ENCODE measurements at places on chromosomes 3 and 15.

DNA sequence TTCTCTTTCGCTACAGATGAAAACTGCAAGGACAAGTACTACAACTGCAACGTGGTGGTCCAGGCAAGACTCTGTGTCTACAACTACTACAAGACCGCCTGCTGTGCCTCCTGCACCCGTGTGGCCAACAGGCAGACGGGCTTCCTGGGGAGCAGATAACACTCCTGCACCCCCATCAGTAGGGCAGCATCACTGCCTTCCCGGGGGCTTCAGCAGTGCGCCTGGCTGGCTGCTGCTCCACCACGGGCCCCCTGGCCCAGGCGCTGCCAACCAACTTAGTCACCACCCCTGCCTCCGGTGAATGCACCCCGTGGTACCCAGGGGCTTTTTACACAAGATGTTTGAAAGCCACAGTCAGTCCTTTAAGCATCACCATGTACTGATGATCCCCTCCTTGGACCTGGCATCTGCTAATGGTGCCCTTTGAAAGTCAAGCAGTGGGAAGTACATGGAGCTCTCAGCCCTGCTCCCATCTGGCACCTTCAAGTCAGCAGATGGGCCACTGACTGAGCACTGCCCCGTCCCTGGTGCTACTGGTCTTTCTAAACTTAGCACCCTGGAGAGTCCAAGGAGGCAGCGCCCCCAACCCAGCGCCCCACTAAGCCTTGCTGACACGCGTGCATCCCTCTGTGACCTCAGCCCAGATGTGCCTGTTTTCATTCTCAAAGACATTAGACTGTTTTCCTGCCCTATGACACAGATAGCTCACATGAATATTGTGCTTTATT is 33.0 kb upstream of the NR2E3 start:
- no peak for DNase-seq

GRCh38 chr15:73856458-73857192 is 16.7 kb upstream of the TBC1D21 start:
- peak; percentile 24 for DNase-seq

DNA sequence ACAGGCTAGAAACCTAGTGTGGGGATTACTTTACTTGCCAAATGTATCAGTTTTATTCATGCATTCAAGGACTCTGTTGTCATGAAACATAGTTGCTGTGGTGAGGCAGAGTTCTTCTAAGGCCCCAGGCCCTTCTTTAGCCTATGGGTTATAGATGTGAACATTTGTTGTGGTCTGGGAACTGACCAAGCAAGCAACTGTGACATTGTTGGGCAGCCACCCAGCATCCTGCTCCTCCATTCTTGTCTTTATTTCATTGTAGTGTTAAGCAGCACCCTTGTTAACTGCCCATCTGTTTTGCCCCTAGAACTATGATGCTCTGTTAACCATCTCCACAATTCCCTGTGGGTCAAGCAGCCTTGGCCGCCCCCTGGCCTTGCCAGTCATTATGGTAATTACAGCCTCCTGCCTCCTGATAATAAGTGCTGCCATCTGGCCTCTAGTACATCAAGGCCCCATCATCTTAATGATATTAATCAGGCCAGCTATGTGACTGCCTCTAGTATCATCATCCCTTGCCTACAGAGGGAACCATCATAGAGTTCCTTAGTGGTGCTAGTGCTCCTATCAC is 12.2 kb upstream of the IFT57 start:
- no peak for DNase-seq

- DNase-seq: peak; percentile 44
Measured at GRCh38 chr15:65996901-65997300, 127.6 kb downstream of the RAB11A start.

- DNase-seq: no peak
Measured at GRCh38 chr15:47813748-47814384, 96.6 kb downstream of the SEMA6D start.

DNA sequence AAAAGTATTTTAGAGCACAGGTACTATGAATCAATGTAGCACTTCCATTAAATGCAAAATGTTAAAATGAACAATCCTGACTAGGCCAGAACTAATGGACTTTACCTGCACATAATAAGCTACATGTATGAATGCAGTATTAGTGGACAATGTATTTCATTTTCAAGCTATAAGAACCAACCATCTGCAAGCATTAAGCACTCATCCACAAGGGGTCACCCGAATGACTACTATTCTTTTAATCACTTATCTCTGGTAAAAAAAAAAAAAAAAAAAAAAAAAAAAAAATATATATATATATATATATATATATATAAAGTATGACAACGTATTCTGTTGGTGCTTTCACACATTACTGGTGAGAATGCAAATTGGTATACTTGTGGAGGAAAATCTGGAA is 7.2 kb downstream of the HERC1 start:
- DNase-seq: no peak

DNA sequence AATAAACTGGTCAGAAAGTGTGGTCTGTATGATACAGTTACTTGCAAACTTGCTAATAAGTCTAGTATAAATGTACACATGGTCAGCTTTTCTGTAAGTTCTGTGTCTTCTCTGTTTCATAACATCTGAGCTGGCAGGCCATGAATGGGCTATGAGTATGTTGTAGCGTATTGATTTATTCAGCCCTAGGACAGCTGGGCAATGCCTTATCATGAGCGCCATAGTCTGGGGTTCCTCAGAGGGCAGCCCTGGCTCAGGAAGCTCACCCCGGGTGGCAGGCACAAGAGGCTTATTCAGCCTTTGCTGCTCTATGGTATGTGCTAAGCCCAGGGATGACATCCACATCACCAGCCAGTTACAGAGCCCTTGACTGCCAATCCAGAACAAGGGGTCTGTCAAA is 50.7 kb upstream of the CCR2 start:
- DNase-seq: no peak

Measured in tongue (tissue), 3 donors.